Activated T-helper 1 cell treated with anti-CD3 and anti-CD28 coated beads, Interleukin-2, amount 50 U/mL, for 16 hours (primary cell): ENCODE measurements at places on chromosomes 7 and 10.

DNA sequence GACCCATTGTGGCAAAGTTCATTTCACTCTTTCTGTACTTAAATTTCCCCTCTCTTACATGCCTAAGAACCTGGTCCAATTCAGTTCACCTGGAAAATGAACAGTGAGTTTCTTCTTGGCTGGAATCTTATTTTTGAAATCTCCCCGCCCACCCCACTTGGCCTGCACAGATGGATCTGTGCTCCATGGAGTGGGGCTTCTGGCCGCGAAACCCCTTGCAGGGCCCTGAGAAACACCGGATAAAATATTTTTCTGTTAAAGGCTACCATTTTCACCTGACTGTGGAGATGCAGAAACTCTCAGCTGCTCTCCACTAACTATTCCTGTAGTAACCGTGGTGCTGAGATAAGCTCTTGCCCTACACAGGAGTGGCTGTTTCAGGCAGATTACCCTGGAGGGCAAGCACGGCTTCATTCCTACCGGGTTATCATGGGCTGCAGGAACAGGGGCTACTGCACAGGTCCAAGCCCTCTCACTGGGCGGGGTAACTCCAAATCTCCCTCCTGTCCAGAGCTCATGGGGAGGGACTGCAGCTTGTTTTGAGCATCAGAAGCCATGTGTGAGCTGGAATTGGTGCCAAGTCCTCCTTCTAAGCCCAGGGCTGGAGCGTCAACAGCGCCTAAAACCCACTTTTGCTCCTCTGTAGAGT lies 118.9 kb downstream of the PRPF18 start:
- no peak for DNase-seq

DNA sequence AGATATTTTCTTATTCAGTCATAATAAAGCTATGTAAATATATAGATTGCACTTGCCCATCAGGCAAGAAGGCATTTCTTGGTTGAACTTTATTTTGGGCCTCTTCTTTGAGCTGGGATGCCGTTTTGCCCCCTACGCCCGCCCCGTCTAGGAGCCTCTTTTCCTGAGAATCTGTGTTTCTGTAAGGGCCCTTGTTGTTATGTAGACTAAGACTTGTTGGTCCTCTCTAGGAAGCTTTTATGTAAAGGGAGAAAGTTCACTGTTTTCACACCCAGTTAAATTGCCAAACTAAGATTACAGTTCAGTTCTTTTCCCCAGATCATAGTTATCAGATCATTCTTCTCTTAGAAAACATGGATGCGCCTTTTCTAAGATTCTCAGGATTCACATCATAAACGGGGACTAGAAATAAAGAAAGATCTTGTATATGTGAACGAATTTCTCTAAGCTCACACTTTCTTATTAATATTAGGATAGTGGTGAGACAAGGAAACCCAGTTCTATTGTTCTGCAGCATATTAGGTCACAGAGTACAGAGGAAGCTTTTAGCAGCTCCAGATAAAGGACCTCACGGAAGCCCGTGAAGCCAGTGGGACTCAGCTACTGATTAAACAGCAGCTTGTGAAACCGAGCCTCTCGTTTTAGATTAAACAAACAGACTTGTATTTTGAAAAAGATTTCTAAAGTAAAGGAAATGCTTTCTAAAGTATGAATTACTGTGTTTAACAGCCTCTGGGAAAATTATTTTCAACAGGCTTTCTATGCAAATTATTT lies 3.8 kb downstream of the LMTK2 start:
- DNase-seq = no peak

DNA sequence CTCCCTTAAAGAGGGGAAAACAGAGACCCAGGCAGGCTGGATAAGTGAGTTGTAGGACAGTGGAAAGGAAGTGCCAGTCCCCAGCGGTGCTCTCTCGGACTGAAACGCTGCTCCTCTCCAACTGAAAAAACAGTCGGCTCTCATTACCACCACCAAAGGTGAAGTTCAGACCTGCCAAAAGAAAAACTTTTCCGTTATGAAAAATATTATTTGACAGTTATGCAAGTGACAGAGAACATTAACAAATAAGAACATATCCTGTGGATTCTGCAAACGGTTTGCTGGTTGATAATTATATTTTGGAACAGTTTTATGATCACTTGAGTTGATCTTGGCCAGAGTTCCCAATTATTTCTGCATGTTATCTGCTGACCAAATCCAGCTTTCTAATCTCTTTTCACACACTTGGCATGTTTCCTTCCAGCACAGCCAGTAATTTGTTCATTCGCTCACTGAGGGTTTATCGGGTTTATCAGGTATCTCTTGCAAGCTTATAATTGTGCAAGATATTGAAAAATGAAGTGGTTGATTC lies 82.6 kb downstream of the PTPRE start:
- no peak for DNase-seq

GRCh38 chr10:112585960-112586359 lies 138.9 kb downstream of the VTI1A start:
- DNase-seq = no peak

- DNase-seq = no peak
These were observed 688.7 kb upstream of the GRM3 start for GRCh38 chr7:85954961-85955360.

DNA sequence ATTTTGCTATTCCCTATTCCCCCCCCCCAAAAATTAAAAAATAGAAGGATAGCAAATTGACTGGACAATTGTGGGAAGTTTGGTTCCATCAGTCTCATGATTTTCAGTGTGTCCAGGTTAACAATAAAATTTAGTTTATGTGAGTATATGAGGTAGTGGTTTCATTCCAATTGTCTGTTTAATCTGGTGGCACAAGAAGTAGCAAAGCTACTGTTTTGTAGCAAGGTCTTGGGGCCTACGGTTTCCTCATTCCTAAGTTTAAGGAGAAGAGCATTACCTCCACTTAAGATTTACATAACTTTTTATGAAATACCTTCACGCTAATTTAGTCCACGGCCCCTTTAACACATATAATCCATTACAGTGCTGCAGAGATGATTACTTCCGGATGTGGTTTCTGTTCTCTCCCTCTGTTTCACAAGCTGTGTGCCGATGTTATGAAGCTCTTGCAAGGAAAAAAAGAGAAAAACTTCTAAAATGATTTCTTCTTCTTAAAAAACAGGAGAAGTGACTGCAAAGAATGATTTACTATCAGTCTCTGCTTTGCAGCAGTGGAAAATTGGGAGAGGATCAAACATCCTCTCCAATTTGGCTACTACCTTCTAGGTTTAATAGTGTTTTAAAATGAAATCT lies 32.7 kb upstream of the NPVF start:
- no peak for DNase-seq

GRCh38 chr10:81969136-81969535 lies 94.1 kb downstream of the NRG3 start:
- DNase-seq = no peak

DNA sequence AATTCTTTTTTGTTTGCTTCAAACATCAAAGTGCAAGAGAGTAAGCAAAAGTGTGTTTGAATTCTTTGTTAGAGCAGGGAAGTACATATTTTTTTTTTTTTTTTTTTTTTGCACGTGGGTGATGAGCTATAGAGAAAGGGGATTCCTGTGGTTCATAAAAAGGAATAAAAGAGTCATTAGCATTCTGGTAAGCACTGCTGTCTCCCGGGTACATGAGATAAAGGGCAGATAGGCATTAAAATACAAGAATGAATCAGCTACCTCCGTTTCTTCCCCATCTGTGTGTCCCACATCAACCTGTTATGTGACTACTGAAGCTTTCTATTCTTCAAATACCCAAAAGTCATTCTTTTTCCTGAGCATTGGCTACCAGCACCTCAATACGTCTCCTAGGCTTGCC lies 102.4 kb upstream of the SEMA3D start:
- no peak for DNase-seq

GRCh38 chr10:80201608-80202141 lies 3.7 kb downstream of the ANXA11 start:
- no peak for DNase-seq

DNA sequence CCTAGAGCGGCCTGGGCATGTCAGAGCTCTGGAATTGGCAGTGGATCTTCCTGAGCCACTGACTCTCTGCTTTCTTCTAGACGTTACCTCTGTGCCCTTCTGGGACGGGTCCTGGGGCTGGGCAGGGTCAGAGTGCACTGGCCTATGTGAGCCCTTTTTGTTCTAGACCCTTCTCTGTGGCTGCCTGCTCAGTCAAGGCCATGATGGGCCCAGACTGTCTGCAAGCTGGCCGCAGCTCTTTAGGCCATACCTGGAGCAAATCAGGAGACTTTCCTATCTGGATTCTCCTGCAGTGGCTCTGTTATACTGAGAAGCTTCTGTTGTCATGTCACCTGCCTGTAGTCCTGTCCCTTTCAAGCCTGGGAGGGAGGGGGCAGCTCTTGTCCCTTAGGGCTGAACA lies 70.1 kb downstream of the ADCY1 start:
- no peak for DNase-seq

- DNase-seq = no peak
These were observed 44.9 kb downstream of the POLR1F start for GRCh38 chr7:19663816-19664462.

DNA sequence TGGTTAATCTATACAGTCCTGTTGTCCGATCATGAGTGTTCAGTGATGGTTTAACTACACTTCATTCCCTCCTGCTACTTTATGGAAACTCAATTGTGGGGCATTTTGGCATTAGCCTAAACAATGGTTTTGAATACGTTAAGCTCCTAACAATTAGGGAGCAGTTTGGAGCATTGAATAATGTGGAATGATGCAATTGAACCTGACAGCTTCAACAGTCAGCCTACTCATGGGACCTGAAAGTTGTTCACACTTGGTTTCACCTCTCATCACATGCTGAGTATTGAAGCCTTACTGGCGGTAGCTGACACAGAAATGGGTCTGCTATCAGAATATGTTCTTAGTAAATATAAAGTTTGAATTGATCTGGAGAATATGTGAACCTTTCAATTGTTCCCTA lies 186.1 kb downstream of the MLLT10 start:
- DNase-seq = no peak

DNA sequence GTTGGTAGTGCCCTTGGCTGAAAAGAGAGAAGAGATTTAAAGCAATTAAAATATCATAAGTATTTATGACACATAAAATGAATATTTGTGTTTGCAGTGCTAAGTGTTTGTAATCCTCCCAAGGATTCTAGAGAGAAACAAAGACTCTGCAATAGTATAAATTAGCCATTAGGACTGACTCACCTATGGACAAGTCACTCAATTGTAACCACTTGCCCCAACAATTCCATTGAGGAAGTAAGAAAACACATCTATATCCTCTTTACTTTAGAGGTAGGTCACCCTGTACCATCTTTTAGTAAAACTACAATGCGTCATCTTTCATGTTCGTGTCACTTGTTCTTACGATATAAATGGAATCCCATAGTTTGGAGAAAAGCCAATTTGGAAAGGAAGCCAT lies 85.7 kb upstream of the INHBA start:
- no peak for DNase-seq

- DNase-seq = no peak
These were observed 1221.1 kb upstream of the CELF2 start for GRCh38 chr10:9796564-9796963.

DNA sequence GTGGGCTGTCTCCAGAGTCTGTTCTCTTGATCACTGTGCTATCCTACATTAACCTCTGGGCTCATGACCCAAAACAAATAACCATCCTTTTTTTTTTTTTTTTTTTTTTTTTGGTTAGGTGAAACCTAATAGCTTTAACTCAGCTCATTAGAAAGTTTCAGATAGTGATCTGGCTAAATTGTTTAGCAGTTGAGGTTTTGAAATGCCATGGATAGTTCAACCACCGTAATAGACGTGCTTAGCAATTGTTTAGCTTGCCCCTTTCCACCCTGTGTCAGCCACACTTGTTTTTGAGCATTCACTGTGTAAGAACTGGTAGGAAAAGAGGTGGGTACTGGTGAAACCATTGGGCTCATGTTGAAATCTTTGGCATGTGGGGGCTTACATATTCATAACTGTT lies 3.8 kb downstream of the PLCE1 start:
- no peak for DNase-seq
